Frontal cortex (tissue), 4 donors: ENCODE measurements at places on chromosomes 7 and 10.

DNA sequence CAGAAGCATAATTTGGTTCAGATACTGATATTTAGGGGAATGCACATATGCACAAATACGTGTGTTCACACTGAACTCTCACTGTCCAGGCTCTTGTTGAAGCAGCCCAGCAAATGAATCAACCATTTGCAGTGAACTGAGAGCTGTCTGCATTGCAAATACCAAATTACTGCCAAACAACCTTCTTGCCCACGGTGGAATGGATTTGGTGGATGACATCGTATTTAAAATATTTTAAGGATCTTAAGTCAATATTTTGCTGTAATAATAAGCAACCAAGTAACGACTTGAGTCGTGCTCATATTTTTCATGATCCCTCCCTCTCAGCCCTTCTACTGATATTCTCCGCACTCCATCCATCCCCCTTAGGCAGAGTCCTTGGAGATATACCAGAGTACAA is 107.9 kb upstream of the FEZF1 start:
- no peak for DNase-seq

- no peak for DNase-seq
Observed at GRCh38 chr7:46244757-46245156, 323.7 kb upstream of the IGFBP3 start.

- DNase-seq: no peak
Observed at GRCh38 chr7:138350701-138351357, 109.2 kb upstream of the TRIM24 start.

GRCh38 chr7:68458010-68458908 is 1140.0 kb upstream of the AUTS2 start:
- no peak for DNase-seq

DNA sequence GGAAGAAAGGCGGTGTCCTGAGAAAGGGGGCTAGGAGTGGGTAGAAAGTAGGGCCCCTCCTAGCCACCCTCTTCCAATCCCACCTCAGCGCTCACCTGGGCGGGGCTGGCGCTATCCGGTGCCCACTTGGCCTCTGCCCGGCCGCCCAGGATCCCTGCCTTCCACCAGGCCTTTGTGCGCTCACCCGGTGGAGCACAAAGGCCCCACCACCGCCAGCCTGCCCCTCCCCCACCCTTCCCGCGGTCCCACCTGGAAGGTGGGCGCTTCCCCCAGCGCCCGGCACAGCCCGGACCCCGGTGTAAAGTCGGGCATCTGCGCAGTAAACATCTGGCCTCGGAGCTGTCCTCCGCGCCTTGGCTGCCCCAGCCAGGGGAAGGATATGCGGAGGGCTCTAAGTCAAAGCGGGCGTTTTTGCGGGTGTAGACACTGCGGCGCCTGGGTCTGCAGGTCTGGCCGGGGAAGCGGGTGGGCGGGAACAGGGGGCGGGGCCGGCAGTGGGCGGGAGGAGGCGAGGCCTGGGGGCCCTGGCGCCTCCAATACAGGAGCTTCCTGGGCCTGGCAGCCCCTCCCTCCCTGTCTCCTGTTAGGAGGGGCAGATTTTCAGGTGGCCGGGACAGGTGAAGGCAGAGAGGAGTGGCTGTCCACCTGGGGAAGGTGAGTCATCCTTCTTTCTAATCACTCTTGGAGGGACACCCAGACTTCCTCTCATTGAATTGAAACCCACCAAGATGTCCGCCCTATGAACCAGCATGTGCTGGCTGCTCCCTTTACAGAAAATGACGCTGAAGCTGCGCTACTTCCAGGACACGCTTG is 49.3 kb downstream of the PNLIPRP2 start:
- DNase-seq: peak; percentile 63

DNA sequence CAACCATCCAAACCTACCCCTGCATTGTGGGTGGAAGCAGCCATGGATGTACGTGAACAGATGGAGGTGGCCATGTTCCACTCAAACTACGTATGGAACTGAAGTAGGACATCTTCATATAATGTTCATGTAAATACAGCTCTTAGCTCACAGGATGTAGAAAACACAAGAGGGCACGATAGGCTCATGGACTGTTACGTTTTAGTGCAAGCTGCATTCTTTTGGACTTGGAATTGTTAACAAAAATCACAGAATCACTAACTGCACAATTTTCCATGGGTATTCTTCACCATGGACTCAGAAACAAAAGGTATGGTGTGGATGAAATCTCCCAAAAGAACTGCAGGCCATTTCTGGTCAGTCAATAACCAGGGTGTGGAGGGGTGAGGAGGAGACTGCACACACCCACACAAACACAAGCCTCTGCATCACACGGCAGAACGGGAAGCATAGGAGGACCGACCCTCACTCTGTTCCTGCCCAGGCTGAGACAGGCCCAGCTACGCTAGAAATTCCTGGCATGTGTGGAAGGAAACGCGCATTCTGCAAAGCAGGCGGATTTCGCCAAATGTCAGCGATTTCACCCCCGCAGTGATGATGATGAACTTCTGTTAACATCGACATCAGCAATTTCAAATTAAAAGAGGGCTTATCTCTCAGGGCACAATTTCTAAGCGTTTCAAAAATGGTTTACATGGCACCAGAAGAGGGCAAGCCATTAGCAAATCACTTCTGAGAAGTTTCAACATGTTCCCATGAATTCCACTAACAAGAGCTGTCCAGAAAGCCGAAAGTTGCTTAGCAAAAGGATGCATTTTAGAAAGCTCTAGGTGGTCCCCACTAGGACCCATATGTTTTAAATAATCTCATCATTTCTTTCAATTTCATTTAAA is 149.0 kb downstream of the TNS3 start:
- DNase-seq: no peak

GRCh38 chr7:150401861-150402631 is 22.9 kb downstream of the ZNF775 start:
- no peak for DNase-seq

GRCh38 chr7:74083928-74084721 is 521 bp downstream of the LIMK1 start:
- DNase-seq: no peak

DNA sequence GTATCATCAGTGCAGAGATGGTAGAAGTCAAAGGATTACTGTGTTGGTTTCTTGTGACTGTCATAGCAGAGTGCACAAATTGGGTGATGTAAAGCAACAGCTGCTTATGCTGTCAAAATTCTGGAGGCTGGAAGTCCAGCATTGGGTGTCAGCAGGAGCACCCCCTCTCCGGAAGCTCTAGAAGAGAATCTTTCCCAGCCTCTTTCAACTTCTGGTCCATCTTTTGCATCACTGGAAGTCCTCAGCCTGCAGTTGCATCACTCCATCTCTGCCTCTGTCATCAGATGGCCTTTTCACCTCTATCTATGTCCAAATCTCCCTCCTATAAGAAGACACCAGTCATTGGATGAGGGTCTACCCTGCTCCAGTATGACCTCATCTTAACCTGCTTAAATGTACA is 35.8 kb upstream of the GALNTL5 start:
- no peak for DNase-seq

GRCh38 chr7:129635300-129636029 is 23.9 kb downstream of the NRF1 start:
- peak; percentile 57 for DNase-seq

DNA sequence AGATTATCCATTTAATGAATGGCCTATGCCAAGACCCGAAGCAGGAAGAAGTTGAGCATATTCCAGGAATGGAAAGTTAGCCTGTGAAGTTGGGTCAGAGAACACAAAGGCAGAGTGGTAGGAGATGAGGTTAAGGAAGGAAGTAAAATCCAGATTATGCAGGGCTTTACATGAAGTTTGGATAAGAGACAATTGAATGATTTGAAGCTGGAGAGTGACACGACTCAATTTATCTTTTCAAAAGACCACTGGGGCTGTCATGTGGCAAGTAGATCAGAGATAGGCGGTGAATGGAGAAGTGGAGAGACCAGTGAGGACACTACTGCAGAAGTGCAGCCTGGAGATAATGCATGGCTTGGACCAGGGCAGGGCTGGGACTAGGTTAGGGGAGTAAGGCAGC is 7.2 kb upstream of the CNOT4 start:
- DNase-seq: no peak

DNA sequence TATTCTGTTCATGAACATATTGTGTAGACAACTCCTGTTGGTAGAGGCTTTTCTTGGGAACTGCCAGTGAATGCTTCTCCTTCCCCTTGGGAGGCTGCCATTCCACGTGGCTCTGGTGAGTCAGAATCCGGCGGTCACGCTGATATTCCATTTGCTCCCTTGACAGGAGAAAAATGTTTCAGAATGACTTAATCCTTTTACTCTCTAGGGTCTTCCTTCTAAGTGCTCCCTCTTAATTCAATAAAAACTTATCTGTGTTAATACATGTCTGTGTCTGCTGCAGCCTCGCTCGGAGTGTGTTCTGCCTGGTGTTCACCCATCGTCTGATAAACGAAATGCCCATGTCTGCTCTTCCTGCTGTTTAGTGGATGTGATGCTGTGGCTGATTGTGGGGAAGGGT is 278.6 kb downstream of the ARHGAP12 start:
- DNase-seq: peak; percentile 27

- DNase-seq: peak; percentile 20
Observed at GRCh38 chr10:773562-774161, 84.2 kb upstream of the DIP2C start.

DNA sequence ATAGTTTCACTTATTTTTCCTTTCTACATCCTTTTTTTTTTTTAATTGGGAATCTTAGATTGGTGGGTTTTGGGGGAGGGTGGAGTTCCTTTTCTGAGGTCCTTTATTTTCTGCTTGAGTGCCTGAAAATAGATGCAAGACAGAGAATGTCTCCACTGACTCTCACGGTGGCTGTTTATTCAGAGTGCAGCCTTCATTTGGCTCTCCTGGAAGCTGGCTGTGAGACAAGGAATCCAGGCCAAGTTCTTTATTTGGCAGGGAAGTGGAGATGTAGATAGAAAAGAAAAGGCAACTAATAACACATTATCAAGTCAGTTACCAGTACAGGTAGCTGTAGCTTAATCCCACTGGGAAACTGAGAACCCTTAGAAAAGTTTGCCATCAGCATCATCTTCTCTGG is 118.6 kb downstream of the CNTNAP2 start:
- DNase-seq: no peak

GRCh38 chr10:14084875-14085274 is 245.8 kb downstream of the FRMD4A start:
- no peak for DNase-seq
